ENCODE measurements at places on chromosomes 4 and X.

- no peak for DNase-seq
Observed at GRCh38 chr4:11165052-11165451, 263.6 kb downstream of the HS3ST1 start.

GRCh38 chrX:117839544-117839943 is 277.1 kb downstream of the KLHL13 start:
- DNase-seq, result no peak

- no peak for DNase-seq
Observed at GRCh38 chrX:78329486-78329885, 2.1 kb upstream of the CYSLTR1 start.

- no peak for DNase-seq
Observed at GRCh38 chrX:21905313-21905712, 35.2 kb upstream of the SMS start.

- no peak for DNase-seq
Observed at GRCh38 chr4:184019076-184019475, 114.0 kb downstream of the STOX2 start.

GRCh38 chr4:6268650-6269615 is 717 bp upstream of the WFS1 start:
- no peak for DNase-seq

DNA sequence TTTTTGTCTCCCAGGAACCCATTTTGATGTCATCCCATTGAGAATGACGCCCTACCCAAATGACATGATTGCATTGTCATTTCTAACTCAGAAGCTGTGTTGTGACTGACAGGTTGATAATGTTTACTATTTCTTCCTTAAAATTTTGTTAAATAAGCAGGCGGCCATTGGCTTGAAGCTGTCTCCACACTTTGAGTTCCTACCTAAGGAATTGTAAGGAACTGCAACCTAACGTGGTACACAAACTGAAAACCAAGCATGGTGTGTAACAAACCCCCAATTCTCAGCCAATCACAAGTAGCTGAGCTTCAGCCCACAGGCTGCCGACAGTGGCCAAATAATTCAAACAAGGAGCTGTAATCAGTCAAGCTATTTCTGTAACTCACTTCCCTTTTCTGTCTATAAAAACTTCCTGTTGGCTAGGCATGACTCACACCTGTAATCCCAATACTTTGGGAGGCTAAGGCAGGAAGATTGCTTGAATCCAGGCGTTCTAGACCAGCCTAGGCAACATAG is 2.9 kb upstream of the MND1 start:
- DNase-seq, result no peak

GRCh38 chr4:121784975-121785374 is 16.1 kb upstream of the EXOSC9 start:
- no peak for DNase-seq

DNA sequence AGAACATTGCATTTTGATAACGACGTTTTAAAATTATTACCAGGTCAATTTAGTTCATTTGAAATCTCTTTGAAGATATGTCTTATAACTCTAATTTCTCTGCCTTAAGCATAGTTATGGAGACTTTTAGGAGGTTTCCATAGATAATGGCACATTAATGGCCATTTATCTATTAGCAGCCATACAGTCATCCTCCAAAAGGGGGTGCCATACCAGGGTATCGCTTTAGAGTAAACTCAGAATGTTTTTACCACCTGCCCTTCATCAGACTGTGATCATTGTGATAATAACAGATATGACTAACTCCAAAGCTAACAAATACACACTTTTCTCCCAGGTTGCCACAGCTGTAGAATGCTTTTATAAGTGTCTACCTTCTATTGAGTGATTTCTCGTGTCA is 461.5 kb downstream of the FSTL5 start:
- DNase-seq, result no peak

- DNase-seq, result peak; percentile 36
Observed at GRCh38 chrX:103628386-103629317, at the start of gene TCEAL1. TCEAL1 (plus strand) TSS chrX:103628975; CDS start chrX:103629917, 942 bp downstream.

DNA sequence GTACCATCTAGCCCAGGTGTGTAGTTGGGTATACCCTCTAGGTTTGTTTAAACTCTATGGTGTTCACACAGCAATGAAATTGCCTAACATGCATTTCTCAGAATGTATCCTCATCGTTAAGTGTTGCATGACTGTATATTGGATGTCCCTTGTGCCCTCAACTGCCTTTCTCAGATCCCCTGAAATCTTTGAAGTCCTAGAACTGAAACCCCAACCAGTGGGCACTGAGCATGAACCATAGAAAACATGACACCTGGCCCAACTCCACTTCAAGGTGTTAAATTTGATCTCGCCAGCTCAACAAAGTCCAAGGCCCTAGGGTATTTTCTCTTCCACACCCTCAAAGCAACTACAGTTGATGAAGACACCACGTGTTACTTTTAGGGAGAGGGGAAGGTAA is 35.6 kb downstream of the GPR143 start:
- DNase-seq, result no peak

DNA sequence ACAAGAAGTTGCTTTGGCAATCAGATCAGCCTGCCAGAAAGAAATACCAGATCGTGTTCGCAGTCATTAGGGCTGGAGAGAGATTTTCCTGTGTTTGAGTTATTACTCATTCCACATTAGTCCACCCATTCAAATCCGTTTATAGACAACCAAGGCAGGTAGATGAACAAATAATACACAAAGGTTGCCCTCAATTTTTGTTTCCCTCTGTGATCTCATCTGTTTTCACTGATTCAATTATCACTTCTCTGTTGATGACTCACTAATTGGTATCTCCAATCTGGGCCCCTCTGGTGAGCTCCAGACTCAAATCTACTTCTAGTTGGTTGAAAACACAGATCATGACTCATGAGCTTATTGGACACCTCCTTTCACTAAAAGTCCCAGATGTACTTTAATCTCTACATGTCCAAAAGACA is 54.5 kb downstream of the CHM start:
- DNase-seq, result no peak

DNA sequence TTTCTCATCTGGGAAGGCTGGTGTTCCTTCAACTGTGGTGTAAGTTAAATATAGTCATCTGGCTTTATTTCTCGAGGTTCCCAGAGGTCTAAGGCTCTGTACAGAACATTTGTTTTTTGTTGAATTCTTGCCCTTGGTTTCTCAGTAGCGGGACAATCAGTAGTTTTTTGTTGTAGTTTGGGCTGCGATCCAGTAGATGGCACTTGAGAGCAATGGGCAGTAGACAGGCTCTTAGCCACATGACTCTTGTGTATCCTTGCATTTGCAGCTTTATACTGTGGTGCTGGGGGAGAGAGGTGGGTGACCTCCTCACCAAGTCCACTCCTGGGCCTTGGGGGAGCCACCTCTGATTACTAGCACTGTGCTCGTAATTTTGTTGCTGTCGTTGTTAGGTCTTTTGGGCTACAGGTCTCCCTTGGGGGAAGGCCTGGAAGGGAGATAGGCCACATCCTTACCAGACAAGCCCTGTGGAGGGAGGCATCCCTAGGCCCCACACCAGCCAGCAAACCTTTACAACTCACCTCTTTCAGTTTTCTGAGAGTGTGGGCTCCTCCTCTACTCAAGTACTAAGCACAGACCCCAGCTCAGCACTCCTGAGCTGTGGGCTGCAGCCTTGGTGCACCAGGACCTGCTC is 8.1 kb downstream of the ETDB start:
- DNase-seq, result peak; percentile 47

DNA sequence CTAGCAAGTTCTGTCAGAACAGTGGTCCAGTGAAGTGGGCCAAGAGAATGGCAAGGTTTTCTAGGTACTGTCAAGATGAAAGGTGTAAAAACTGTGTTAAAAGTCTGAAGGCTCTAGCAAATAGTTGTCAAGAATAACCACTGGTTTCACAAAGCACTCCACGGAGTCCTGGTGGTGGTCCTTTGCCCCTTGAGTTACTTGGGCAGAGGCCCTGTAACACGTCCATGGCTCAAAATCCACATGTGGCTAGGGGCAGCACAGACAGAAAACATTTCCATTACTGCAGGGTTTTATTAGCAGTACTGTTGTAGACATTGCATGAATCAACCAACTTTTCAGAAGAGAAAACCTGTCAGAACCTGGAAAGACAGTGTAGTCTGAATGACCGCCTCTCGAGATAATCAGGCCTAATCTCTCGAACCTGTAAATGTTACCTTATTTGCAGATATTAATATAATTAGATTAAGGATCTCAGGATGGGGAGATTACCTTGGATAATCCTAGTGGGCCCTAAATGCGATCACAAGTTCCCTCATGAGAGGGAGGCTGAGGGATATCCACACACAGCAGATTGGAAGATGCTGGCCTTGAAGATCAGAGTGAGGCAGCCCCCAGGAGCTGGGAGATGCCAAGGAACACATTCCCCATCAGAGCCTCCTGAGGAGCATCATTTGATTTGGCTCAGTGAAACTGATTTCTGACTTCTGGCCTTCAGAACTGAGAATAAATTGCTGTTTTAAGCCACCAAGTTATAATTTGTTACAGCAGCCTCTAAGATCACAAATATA is 34.7 kb downstream of the ERVMER34-1 start:
- no peak for DNase-seq

DNA sequence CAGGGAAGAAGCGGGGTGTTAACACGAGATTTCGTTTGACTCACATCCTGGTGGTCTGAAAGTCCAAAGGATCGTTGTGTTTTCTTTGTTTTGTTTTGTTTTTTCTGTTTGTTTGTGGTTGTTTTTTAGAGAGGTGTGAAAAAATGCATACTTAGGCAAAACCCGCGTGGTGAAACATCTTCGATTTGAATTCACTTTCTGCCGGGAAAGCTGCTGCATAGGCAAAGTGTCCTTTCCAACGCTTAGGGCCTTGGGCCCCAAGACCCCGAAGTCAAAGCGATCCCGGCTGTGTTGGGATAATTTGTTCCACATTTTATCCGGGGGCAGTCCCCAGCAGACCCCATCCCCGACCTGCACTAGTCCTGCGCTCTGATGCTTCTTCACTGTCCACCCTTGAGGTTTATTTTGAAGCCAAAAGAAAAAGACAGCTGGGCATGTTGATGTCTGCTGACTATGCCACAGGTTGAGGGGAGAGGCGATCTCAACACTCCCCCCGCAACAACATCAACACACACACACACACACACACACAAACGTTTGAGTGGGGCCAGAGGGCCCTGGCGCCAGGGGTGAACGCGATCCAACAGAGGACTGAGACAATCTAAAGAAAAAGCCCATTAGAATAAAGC is 2.0 kb downstream of the MSX1 start:
- DNase-seq, result no peak

DNA sequence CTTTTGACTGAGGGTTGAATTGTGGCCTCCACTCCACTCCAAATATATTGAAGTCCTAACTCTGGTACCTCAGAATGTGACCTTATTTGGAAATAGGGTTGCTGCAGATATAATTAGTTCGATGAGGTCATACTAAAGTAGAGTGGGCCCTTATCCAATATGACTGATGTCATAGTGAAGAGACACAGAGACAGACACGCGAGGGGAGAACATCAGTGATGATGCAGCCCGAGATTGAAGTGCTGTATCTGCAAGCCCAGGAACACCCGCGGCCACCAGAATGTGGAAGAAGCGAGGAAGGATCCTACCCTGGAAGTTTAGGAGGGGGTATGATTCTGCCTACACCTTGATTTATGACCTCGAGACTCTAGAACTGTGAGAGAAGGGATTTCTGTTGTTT is 279.0 kb downstream of the ANKRD50 start:
- DNase-seq, result no peak

GRCh38 chr4:14196131-14196530 is 568.6 kb upstream of the BOD1L1 start:
- DNase-seq, result peak; percentile 10

- no peak for DNase-seq
Observed at GRCh38 chr4:180615746-180616145, 1627.5 kb upstream of the TENM3 start.

GRCh38 chr4:79823148-79823763 is 249.8 kb downstream of the ANTXR2 start:
- DNase-seq, result no peak

GRCh38 chr4:138192113-138192512 is 50.0 kb downstream of the SLC7A11 start:
- no peak for DNase-seq

GRCh38 chrX:101729986-101730385 is 70.3 kb upstream of the ARMCX2 start:
- DNase-seq, result no peak

- no peak for DNase-seq
Observed at GRCh38 chrX:24232796-24233195, 81.1 kb downstream of the SUPT20HL2 start.

- DNase-seq, result peak; percentile 50
Observed at GRCh38 chrX:25015486-25016360, at the start of gene ARX. ARX (minus strand) TSS chrX:25015965; CDS start chrX:25015737, 228 bp downstream.

GRCh38 chr4:3031357-3032082 is 42.8 kb downstream of the HTT-AS start:
- no peak for DNase-seq

DNA sequence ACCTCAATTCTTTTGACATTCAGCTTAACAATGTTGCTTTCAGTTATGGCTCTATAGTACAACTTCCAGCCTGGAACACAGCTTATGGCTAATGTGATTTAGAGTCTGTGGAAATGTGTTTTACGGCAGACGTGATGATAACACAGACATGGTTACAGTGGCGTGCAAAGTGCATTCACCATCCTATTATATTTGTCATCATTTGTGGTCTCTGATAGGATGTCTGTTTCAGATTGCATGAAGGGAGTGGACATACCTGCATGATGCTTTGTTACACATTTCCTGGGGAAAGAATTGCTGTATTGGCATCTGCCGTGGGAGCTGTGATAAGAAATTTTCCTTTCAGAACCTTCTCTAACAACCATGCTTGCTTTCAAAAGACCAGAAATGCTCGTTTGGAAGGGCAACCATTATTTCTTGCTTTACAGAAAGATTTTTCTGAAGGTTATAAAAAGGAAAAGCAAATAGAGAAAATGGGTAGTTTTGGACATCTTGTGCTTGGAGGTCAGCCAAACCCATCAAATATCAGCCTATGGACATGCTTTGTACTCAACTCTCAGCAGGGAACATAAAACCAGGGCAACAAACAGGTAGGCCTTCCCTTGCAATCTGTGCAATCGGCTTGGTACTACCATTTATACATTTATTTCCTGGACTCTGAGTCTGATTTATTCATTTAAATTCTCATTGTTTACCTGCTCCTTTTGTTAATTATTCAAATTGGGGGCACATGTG is 273.9 kb downstream of the TLL1 start:
- DNase-seq, result no peak

- DNase-seq, result no peak
Observed at GRCh38 chrX:125203365-125203736, 116.3 kb upstream of the TEX13C start.

Measured in stimulated activated CD4-positive, alpha-beta T cell treated with anti-CD3 and anti-CD28 coated beads, Interleukin-2, amount 100 ng/mL, for 24 hours (primary cell).